Endothelial cell (in vitro differentiated cells): ENCODE measurements at places on chromosomes 16 and 17. TPM values are rescaled to one million over a fixed set of nuclear protein-coding genes. Genes with fewer than 3 reads are reported as not detected.

Gene HEATR9
- not detected for total RNA-seq

Gene CASKIN1
- 2.4 TPM for total RNA-seq

Gene MYH2
- 0.69 TPM for total RNA-seq

Gene TELO2
- total RNA-seq, result 64.5 TPM

Gene HSPB9
- total RNA-seq, result not detected

Gene TAC4
- total RNA-seq, result not detected

Gene CACNG5
- total RNA-seq, result not detected

DNA sequence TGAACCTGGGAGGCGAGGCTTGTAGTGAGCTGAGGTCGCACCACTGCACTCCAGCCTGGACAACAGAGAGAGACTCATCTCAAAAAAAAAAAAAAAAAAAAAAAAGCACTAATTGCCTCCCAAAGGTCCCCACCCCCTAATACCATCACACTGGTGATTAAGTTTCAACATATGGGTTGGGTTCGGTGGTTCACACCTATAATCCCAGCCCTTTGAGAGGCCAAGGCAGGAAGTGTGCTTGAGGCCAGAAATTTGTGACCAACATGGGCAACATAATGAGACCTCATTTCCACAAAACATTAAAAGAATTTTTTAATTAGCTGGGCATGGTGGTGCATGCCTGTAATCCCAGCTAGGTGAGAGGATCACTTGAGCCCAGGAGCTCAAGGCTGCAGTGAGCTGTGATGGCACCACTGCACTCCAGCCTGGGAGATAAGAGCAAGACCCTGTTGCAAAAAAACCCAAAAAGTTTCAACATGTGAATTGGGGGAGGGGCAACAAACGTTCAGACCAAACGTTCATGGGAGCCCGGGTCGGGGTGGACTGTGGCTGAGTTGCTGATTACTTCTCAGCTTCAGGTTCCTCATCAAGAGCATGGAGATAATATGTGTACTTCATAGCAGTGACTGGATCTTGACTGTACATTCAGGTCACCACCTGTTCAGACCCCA lies 62.1 kb upstream of the NOL11 start:
- no peak for DNase-seq

GRCh38 chr17:43772877-43773648 lies 5.7 kb downstream of the DUSP3 start:
- no peak for DNase-seq

DNA sequence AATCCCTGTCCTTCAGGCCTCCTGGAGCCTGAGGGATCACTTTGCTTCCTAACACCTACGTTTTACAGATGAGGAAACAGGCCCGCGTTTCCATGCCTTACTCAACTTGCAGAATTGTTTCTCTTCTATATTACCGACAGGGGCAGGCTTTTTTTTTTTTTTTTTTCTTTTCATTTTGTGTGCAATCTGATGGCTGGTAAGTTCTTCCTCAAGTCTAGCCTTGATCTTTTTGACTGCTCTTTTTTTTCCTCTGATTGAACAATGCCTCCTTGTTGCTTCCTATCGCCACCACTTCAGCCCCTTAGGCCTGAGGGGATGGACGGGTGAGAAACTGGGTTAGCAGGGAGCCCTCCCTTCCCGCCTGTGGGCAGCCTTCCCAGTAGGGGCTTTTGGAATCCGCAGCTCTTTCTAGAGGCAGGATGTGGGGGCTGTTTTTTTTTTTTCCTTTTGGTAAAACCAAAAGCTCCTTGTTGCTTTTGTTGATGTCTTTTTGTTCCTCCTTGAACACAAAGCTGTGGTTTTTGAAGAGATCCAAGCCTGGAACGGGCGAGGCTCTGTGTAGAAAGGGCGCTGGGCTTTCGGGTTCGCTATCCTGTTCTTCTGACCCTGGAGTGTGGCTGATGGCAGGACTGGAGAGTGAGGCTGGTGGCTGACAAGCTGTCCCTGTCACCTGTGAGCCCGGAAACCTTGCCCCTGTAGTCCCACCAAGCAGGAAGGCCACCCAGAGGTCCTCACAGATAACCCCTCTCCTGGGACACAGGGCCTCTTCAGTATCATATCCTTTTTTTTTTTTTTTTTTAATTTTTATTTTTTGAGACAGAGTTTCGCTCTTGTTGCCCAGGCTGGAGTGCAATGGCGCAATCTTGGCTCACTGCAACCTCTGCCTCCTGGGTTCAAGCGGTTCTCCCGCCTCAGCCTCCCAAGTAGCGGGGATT lies 14.0 kb downstream of the LASP1 start:
- DNase-seq, result no peak

GRCh38 chr17:2853283-2854142 lies 57.3 kb downstream of the RAP1GAP2 start:
- DNase-seq, result peak; percentile 33

- no peak for DNase-seq
These were observed 12.3 kb downstream of the KRT9 start for GRCh38 chr17:41559548-41559947.

GRCh38 chr17:50541716-50542688 lies 5.0 kb upstream of the SPATA20 start:
- peak; percentile 90 for DNase-seq

GRCh38 chr17:75392559-75392958 lies 12.9 kb downstream of the GRB2 start:
- no peak for DNase-seq

DNA sequence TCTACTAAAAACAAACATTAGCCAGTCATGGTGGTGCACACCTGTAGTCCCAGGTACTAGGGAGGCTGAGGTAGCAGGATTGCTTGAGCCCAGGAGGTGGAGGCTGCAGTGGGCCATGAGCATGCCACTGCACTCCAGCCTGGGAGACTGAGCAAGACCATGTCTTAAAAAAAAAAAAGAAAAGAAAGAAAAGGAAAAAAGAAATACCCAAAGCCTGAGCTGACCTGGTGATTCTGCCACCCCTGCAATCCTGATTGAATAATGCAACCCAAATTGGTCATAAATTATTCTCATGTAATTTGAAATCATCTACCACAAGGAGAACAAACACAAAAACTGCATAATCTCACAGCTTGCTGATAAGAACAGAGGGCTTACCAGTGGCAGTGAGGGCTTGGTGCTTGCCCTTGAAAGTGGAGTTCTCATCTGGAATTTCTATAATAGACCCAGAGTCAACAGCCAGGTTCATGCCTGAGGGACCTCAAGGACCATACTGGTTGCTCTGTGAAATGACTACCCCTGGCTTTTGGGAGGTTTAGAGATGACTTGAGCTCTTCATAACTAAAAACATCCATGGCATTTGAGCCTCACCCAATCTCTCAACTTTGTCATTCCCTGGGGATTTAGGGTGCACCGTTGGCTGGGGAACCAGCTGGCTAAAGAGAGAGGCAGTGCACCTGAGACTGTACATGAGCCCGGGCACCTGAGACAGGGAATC lies 35.4 kb upstream of the TMC5 start:
- no peak for DNase-seq

- no peak for DNase-seq
These were observed 167.2 kb downstream of the ANKFN1 start for GRCh38 chr17:56320443-56320842.

- DNase-seq, result no peak
These were observed 1.3 kb downstream of the PARD6A start for GRCh38 chr16:67661886-67662652.

DNA sequence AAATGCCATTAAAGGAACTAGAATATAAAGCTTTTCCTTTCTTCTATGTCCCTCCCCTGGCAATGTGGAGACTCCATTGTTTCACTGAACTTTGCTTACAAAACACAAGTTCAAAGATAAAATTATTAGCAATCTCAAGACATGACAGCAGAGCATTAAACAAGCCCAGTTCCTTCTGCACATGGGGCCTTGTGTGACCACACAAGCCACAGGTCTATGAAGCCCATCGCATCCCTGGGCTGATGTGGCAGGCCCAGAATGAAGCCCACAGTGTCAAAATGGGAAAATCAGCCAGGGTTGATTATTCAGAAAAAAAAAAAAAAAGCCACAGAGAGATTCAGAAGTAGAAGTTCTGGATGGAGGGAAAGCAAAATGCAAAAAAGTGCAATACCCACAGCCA lies 12.9 kb upstream of the SLC39A11 start:
- DNase-seq, result no peak

DNA sequence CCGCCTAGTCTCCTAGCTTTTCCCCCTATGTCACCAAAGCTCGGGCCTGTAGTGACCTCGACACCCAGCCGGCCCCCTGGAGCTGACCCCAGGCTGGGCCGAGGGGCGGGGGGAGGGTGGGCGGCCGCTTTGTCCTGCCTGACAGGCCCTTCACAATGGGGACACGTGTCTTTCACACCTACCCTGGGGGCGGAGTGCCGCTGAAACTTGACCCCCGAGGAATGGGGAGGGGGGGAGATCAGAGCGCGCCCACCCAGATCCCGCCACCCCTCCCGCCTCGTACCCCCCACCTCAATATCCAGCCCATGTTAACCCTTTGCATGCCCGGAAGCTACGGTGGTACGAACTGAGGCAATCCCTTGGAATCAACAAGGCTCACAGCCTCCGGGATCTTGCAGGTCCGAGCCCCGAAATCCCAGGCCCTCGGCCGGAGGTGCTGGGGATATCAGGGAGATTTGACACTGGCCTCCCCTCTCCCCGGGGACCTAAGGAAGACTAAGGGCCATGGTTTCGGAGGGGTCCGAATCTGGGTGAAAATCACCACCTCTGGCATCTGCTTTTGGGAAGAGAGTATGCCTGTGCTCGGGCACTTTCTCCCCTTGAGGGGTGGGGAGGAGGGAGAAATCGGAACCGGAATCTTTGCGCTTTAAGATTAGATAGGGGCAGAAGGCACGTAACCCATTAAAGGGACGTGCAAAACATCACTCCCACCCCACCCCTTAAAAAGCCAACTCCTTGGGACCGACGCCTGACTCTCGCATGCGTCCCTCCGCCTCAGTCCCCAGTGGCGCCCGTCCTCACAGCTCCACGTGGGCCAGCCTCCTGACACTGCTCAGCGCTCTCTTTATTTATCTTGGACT lies 2.6 kb downstream of the NOG start:
- peak; percentile 10 for DNase-seq

- no peak for DNase-seq
These were observed 5.9 kb downstream of the SUPT6H start for GRCh38 chr17:28667870-28668269.

DNA sequence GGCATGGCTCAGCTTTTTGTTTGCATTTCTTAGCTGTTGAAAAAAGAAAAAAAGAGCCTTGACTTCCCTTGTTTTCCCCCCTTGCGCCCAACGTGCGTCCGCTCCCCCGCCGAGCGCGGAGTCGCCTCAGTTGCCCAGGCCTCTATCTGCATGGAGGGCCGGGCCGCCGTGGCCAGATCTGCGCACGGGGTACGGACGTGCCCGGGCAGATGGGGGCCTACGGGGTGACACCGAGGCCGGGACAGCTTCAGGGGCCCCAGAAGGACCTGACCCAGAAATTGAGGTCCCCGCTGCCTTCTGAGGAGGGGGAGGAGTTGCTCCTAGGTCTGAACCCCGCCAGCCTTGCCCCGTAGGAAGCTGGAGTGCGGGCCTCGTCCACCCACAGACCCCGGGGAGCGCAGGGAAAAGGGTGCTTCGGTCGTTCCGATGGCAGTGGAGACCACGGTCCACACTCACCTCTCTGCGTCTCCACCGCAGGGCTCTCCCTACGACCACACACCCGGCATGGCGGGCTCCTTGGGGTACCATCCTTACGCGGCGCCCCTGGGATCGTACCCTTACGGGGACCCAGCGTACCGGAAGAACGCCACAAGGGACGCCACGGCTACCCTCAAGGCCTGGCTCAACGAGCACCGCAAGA lies 1.5 kb downstream of the IRX5 start:
- DNase-seq, result no peak

DNA sequence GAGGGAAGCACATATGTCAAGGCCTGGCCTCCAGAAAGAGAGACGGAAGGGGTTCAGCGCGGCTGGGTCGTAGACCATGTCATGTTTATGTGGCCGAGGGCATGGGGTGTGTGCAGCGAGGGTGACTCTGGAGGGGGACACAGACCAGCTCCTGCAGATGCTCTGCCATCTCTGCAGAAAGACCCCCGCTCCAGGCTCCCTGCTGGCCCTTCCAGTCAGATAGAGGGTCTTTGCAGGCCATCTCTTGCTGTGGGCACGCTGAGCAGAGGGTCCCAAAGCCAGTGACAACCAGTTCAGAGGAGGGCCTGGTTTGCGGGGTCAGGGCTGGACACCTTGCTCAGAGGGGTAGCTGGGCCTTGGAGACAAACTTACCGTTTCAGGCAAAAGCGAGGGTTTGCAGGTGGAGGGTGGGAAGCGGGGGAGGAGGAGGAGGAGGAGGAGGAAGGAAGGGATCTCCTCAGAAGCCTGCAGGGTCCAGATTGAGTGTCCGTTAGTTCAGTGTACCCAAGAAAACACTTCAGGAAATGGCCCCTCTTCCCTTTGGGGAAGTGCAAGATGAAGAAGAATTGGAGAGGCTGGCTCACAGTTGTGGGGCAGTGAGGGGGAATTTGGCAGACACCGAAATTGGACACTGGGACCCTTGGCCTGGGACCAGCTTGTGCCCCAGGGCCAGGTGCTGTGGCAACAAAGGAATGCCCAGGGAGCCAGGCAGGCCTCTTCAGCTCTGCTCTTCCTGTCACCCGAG lies 102.8 kb downstream of the CMIP start:
- DNase-seq, result no peak

DNA sequence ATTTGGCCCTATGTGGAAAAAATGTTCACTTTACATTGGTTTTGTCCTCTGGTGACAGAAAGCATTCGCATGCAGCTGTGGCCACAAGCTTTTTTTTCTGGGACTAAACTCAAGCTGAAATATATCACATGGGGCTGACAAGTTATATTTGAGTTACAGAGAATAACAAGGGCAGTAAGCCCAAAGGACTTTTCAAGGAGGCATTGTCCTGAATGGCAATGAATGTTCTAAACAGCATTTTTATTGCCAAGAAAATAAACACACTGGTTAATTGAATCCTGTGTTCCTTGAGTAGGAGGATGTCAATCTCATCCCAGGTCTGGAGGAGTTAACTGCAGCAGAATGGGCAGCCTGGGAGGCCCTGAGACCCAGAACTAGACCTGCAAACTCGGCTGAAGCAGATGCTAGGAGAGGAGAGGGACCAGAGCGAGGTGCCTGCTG lies 114.5 kb downstream of the COPRS start:
- DNase-seq, result no peak
